ENCODE measurements at places on chromosomes 1 and 21. TPM values are rescaled to one million over a fixed set of nuclear protein-coding genes. Genes with fewer than 3 reads are reported as not detected.

The RPE65 gene
- total RNA-seq, result not detected

DNA sequence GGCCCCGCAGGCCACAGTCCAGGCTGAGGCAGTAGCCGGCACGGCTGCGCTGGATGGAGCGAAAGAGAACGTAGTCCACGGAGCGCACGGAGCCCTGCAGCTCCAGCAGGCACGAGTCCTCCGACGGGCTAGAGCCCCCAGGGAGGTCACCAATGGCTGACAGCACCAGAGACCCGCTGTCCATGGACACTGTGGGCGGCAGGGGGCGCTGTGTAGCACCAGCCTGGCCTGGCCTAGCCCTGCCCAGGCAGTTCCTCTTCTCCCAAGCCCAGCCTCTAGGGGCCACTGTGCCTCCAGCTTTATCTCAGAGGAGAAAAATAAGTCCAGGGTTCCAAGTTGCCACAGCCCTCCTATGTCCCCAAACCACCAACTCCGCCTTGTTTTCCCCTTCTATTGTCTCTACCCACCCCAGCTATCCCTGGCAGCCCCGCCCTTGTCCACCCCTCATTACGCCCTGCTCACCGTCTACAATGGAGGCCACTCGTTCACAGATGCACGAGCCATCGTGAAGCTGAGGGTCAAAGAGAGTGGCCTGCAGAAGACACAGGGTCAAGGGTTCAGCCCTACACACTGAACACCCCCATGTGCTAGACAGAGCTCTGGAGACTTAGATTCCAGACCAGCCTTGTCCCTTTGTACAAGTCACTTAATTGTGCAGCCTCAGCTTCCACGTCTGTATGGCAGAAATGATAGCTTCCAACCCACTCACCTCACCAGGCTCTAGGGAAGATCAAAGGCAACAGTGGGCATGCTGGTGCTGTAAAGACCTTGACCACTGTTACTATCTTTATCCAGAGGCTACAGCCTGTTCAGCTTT, 4.4 kb downstream of the ENTREP3 start:
- DNase-seq, result peak; percentile 95

- DNase-seq, result no peak
Measured at GRCh38 chr21:29121759-29122158, 8.7 kb upstream of the MAP3K7CL start.

The OPRD1 gene
- 0.28 TPM for total RNA-seq
